NCI-H748 treated with DMSO at 0.1 percent for 48 hours (cell line): ENCODE measurements at places on chromosomes 16 and 17.

GRCh38 chr17:80671039-80671824 is 126.6 kb downstream of the RPTOR start:
- DNase-seq, result peak; percentile 67

DNA sequence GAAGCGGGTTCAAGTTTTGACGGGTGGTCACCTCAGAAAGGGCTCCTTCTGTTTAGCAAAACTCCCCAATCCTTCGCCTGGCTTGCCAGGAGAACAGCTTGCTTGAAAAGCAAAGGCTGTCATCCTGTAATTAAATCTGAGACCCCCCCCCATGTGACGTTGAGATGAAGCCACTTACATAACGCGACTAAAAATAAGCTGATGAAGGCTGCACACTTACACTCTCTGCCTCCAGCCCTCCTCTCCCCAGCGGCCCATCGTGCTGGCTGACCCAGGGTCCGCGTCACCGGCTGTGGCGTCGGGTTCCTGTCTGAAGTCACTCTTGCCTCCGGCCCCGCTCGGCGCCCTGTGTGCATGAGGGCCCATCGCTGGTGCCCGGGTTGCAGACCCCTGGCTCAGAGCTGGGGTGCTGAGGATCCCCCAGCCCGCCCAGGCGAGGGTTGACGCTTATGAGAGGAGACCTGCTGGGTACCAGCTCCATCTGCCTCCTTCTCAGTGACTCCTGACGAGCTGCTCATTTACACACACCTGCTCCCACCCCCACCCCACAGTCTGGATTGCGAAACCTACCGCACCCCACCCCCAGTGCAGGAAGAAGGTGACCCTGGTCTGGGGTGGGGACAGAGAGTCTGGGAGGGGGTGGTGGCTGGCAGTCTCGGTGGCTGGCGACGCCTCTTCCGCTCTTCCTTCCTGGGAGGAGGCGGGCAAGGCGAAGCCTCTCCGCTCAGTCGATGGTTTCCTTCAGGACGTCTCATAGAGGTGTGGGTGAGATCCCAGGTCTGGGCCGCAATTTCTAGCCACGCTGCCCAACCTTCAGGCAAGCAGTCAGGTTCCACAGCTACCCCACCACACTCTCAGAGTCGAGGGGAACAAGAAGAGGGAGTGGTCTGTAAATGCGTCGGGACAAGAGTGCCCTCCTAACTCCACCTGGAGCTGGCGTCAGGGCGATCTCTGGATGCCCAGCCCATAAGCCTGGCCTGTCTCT is 3.1 kb upstream of the BAIAP2 start:
- DNase-seq, result no peak

DNA sequence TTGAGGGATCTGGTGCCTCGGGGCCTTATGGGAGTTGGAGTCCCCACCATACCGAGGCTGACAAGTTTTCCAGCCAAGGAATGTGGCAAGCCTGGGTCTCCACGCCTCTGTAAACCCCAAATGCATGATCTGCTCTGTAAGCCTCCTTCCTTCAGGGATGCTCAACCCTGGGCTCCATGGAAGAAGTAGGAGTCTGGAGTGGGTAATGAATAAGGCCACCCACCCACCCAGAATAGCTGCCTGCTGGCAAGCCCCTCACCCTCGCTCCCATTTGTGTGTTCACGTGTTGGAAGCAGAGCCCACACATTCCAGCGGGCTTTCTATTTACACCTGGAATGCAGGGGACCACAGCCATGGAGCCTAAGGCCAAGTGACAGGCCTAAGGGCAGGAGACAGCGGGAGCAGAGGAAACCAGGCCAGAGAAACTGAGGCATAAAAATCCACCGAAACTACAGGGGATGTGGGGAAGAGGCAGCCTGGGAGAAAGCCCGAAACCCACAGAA is 4.4 kb downstream of the DLG4 start:
- DNase-seq, result no peak

DNA sequence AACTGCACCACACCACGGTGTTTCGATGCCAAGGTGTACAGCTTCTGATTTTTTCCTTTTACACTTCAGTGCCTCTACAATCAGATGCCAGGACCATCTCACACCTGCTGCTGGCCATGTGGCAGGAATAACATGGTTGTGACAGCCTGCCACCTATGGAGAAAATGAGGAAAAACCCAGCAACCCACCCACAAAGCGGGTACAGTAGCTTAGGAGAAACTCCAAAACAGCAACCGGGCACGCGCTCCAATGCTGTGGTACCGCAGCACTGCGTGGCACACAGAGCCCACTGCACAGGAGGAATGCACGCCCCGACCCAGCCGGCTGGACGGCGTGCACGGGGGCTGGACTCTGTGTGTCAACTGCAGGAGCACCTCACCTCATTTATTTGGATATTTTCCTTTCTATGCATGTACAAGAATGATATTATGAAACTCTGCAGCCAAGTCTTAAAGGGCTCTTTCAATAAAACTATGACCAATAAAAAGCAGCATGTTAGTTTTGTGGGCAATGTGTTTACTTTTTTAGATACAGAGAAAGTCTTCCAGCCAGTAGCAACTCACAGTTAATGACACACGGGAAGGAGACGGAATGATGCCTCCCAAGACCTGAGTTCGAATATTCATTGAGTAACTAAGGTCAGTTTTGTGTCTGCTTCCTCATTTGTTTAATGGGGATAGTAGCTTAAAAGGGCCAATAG is 45.9 kb downstream of the MAP1LC3B start:
- no peak for DNase-seq
